ENCODE measurements at places on chromosomes 2 and 18.

GRCh38 chr2:96856776-96857666 is 795 bp downstream of the ANKRD39 start:
- peak; percentile 69 for DNase-seq

DNA sequence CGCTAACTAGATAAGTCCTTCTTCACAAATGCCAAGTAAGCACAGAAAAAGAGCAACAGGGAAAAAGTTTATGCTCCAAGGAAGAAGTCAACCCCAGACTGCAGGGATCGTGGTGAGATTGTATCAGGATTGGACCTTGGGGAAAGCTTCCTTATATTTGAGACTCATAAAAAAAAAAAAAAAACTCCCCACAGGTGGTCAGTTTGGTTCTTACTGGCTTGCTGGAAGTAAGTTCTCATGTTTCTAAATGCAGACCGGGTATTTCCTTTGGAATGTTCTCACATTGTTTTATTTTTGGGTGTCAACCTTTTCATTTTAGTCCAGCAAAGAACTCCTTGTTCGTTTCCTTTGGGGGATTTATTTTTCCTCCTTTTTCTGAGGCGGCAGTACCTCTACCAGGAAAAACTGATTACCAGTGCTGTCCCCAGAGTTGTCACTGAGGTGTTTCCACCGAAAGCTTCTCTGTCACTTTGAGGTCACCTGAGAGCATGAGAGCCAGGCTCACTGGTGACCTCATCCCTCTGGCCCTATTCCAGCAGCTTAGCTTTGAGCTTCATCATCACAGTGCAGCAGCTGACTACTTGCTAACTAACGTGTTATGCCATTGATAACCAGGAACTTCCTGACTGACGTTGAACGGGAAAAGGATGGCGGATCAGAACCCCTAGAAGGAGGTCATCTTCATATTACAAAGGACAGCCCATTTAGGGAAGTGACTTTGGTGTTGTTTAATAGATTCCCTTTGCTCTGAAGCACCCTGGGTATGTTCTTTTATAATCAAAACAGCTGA is 16.8 kb upstream of the ATP8B1 start:
- no peak for DNase-seq

DNA sequence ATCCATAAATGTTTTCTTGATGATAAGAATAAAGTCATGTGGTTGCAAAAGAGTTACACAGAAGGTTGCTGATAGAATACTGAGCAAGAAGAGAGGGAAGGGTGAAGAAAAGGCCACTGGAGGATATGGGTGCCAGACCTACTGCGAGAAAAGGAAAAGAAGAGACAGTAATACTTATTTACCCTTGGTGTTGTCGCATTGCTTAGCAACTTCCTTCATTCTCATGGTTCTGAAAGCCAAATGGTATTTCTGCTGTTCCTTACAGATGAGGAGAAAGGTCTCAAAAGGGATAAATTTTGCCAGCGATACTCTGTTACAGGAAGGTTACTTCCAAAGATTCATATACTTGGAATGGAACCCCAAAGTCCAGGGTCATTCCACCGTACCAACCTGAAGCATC is 62.5 kb downstream of the LHCGR start:
- DNase-seq = no peak

GRCh38 chr2:120398996-120399888 is 53.3 kb downstream of the INHBB start:
- no peak for DNase-seq

GRCh38 chr2:74416778-74417177 is 4.6 kb downstream of the C2orf81 start:
- DNase-seq = no peak
